ENCODE measurements at places on chromosomes 12 and 14.

DNA sequence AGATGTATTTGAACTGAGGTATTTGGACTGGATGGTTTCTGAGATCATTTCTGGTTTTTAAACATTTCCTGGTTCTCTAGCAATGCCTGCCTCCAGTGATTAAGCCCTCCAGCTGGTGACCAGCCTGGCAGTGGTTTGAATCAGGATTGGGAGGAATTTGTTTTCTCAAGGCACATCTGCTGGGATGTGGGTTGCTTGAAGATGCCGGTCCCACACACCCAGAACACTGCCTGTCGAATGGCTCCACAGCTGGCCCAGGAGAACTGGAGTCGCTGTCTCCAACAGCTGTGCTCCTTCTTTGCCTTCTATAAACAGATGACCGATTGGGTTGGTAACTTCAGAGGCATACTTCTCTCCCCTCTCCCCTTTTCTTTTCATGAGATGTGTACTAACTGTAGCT lies 258.0 kb upstream of the DDHD1 start:
- DNase-seq = no peak

DNA sequence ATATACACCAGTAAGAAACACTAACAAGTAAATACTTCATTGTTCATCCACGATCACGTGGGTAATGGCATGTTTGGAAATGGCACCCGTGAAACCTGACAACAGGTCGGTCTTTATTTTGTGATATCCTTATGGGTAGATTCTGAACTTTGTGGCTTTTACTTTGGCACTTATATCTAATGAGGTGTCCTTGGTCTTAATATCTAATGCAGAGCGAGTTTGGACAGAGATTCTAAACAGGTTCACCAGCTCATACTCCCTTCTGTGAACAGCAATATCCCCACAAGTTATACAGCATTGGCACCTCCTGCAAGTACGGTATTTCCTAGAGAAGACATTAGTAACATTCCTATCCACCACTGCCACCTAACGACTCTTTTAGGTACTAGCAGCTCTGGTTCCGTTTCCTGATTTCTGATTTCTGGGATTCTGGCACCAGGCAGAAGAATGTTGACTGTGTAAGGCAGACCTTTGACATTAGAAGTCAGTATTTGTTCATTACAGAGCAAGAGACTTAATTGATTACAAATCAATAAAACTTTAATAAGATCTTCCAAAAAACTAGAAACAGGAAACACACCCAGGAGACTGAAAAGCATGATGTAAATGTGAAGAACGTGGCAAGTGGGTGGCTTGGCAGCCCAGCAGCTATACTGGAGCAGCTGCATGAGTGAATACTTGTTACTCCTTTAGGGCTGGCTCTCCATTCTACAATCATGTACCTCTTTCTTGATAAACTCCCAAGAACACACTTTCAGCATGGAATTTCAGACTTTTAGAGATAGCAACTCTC lies 2.5 kb downstream of the ANG start:
- DNase-seq = peak; percentile 36

DNA sequence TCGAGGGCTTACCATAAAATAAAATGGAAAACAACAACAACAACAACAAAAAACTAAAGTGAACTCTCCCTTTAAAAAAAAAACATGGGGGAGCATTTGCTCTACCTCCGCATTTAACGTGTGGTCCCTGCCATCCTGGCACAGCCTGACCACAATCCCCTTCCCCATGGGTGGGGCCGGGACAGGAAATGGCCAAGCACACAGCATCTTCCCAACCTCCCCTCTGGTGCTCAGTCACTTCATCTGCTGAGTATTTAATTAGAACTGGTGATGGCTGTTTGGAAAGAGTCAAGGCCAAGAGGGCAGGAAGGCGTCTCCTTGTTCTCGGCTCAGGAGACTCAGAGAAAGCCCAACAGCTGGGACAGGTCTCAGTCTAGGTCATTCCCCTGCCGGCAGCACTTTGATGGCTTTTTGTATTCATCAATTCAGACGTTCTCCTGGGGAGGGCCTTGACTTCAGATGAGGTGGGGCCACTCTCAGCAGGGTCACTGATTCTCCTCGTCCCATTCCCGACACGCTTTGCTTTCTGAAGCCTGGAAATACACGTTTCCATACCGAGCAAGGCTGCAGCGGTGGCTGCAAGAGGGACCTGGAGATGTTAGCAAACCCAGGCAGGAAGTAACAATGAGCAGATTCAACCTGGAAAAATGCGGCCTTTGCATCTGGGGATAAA lies 44.4 kb downstream of the ANO2 start:
- DNase-seq = no peak

- peak; percentile 68 for DNase-seq
Observed at GRCh38 chr12:94100990-94101737, 47.2 kb upstream of the PLXNC1 start.

DNA sequence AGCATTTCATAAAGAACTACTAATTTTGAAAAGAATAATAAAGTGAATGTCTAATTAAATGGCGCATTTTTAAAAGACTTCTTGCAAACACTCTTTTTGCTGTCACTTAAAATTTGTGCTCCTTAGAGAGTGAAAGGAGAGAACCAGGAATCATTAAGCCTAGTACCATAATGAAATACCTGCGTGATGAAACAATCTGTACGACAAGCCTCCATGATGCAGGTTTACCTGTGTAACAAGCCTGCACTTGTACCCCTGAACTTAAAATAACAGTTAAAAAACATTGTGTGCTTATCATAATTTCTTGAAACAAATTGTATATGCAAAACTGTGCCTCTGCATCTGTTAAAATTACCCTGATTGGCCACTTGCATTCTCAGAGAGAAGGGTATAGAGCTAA lies 108.1 kb downstream of the MGAT4C start:
- DNase-seq = no peak

DNA sequence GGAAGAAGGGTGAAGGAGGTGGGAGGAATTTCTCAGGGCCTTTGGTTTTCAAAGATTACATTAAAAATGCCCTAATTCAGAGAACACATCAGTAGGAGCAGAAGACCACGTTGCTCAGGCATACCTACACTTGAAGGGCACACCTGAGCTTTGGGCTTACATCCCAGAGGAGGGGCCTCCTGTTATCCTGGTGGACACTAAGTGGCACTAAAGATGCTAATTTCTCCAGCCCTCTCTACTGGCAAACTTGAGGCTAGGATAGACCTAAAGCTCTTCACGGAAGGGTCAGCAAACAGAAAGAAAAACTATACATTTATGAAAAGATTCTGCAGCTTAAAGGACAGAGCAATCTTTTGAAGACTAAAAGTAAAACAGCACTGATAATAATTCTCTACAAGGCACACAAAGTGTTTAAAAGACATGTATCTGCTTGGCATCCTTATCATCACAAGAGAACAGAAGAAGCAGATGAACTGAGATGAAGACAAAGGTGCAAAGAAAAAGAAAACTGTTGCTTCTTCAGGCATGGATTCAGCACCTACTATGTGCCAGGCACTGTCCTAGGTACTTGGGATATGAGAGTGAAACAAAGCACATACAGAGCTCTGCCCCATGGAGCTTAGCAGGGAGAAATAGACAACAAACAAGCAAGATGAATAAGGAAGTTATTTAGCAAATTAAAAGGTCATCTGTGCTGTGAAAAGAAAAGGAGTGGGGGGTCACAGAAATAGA lies 137.5 kb downstream of the NUAK1 start:
- no peak for DNase-seq

DNA sequence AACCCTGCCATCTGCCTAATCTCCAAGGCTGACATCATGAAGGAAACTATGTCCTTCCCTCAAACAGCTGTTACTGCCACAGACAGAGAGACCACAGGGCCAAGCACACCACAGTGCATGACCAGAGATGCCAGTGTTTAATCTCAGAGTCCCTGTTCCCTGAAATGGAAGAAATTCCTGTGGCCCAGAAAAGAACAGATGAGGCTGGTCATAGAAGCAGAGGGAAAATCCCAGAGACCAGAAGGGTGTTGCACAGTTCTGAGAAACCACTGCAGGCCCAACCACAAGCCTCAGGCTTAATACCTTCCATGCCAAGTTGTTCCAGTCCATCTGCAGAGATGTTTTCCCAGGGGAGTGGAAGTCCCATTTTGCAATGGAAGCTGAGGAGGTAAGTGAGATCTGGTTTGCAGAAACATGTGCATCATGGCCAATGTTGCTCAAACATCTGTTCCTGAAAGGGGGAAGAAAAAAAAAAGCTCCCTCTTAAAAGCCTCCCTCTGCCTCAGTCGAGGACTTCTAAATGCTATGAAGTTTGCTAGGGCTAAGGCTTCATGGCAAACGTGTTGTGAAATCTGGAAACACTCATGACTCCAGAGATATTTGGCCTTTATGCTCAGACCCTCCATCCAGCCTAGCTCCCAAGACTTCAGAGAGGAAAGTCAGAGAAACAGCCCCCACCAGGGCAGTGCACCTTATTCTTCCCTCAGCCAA lies 98.6 kb downstream of the SCARB1 start:
- no peak for DNase-seq

DNA sequence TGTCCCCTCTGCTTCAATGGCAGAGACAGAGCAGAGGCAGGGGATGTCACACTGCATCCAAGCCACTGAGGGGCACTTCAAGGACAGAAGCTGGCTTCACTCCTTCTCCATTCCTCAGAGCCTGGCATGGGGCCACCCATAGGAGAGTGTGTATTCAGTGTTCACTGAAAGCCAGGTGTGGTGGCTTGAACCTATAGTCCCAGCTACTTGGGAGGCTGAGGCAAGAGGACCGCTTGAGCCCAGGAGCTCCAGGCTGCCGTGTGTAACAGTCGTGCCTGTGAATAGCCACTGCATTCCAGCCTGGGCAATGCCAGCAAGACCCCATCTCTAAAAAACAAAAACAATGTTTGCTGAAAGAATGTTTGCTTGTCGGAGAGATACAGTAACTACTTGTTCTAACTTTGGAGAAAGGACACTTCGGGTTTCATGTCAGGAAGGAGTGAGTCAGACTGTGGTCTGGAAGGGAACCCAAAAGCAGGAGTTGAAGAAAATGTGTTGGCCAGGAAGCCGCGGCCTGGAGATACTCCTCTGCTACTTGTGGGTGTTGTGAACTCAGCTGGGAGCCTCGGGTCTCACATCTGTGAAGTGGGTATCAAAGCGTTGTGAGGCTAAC lies 43.4 kb downstream of the ELK3 start:
- DNase-seq = no peak

GRCh38 chr14:68749487-68750475 lies 43.1 kb downstream of the ZFP36L1 start:
- no peak for DNase-seq

DNA sequence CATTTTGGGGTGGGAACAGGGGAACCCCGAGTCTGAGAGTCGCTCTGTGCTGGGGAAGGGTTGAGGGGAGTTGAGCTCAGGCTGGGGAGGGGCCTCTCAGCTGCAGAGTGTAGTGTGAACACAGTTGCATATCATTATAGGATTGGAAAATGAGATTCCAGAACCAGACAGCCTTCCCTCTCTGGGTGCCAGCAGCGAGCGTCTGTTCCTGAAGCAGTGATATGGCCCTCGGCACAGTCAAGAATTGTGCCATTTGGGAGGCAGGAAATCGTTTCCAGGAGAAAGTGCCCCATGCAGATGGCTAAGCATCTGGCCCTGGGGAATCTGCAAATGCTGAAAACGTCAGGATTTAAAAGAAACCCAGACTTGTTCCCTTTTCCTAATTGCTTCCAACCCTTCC lies 70.4 kb upstream of the SFSWAP start:
- DNase-seq = no peak

DNA sequence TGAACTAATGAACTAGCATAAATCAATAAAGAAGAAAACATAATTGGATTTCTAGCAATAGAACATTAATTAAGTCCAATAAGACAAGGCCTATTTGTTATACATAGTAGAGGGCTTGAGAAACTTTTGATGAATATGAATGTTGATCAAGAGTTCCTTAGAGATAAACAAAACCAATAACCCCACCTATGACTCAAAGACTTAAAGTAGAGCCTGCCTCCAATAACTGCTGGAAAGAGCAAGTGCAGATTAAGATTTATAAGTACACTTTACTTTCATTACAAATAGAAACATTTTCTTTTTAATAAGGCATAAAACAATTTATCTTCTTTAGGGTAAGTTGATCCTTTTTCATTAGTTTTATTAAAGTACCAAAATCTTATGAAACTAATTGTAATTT lies 185.7 kb downstream of the SRGAP1 start:
- DNase-seq = no peak

- no peak for DNase-seq
Observed at GRCh38 chr14:103817595-103817994, 29.8 kb downstream of the PPP1R13B start.

- no peak for DNase-seq
Observed at GRCh38 chr12:25074954-25075353, 120.0 kb downstream of the DNAI7 start.

DNA sequence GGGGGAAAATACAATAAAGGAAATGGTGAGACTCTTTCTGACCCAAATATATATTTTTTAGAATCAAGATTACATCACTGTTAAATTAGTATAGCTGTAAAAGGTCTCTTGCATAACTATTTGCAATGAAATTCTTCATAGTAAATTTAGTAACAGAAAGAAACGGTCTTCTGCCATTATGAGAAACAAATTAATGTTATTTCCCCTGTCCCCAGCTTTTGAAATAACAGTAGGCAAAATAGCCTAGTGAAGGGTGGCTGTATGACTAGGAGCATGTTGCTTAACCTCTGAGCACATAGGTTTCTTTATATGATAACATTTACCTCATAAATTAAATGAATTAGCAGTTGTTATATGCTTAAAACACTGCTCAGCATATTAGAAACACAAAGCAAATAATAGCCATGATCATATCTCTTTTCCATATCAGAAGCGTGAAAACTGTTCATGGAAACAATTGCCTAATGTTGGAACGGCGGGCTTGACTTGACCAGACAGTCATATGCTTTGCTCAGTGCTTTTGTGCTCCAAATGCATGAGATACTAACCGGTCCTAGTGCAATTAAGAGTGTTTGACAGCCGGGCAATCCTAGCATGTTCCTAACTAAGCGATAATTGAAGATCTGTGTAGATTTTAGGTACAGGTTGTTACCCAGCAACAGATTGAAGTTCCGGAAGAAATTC lies 24.0 kb downstream of the BHLHE41 start:
- no peak for DNase-seq

DNA sequence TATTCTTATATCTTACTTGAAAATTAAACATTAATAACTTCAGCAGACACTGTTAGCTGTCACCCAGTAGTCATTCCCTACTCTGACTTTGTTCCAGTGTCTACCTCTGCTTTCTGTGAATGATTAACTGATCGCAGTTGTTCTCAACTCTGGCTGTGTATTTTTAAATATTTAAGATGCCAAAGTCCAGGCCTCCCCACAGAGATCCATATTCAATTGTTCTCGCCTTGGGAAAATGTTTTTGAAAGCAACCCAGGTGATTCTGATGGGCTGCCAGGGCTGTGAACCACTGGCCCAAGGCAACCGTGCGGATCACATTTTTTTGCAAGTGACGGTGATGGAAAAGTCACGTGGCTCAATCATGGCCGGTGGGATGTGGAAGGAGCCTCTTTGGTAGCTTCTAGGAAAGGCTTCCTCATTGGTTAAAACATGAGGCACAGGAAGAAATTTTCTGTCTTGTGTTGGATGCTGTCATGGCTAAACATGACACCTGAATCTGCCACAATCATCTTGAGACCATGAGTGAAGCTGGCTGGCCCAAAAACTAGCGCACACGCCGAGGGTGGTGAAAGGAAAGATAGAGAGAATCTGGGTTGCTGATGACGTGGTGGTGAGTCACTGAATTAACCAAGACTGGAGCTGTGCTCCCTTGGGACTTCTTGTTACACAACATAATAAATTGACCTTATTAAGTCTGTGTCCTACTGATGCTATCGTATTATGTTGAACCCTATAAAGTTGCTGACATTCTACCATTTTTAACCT lies 37.2 kb downstream of the RDH12 start:
- DNase-seq = no peak
